ENCODE measurements at places on chromosomes 6 and 20.

- no peak for DNase-seq
These were observed 484.7 kb downstream of the TFAP2B start for GRCh38 chr6:51303338-51303737.

GRCh38 chr20:15627501-15627903 lies 945.7 kb downstream of the KIF16B start:
- DNase-seq, result no peak

GRCh38 chr20:24867556-24867955 lies 81.5 kb upstream of the CST7 start:
- DNase-seq, result no peak

DNA sequence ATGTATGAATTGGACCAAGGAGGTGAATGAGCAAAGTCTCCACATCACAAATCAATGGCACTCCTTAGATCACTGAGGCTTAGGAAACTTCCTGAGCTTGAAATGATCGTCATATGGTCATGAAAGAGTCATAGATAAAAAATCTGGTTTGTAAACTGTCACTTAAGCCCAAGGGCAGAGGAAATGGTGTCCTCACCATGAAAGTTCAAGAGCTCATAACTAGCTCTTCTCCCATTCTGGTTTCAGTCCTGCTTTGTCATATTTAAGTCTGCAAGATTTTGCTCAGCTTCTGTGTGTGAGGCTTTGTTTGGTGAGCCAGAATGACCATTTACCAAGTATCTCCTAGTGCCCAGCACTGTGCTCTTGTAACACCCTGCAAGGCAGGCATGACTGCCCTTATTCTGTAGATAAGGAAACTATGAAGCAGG lies 60.5 kb downstream of the GJA10 start:
- DNase-seq, result no peak

DNA sequence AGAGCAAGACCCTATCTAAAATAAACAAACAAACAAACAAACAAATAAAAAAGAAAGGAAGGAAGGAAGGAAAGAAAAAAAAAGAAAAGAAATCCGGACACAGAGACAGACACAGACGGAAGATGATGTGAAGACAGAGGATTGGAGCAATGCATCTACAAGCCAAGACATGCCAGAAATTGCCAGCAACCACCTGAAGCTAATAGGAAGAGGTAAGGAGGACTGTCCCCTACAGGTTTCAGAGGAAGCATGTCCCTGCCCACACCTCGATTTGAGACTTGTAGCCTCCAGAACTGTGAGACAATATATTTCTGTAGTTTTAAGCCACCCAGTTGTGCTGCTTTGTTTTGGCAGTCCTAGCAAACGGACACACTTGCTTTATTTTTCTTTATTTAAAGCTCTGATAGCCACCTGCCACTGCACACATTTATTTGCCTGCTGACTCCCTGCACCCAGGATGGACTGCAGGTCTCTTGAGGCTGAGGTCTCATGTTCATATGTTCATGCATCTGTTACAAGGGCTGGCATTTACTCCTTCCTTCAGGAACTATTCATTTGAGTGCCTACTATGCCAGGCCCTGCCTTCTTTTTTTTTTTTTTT lies 20.7 kb upstream of the ZMYND8 start:
- no peak for DNase-seq

GRCh38 chr20:58577871-58578598 lies 62.8 kb upstream of the APCDD1L start:
- no peak for DNase-seq

DNA sequence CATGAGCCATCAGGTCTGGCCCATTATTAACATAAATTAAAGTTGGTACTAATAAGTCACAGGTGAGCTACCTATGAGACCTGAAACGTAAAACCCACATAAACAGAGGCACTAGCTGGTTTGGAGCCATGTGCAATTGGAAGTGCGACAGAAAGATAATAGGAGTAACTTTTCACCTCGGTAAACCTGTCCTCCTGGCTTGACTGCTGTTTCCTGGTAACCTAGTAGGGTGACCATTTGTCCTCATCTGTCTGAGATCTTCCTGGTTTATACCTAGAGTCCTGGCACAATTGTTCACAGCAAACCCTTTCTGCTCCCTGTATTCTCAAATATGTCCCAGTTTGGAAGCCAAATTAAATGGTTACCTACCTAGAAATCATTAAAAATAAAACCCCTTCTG lies 7.4 kb downstream of the TBC1D20 start:
- no peak for DNase-seq

GRCh38 chr6:16168858-16169257 lies 40.0 kb downstream of the MYLIP start:
- DNase-seq, result no peak

GRCh38 chr6:43243664-43244321 lies 512 bp downstream of the TTBK1 start:
- no peak for DNase-seq

GRCh38 chr20:42447270-42447669 lies 742.4 kb downstream of the PTPRT start:
- DNase-seq, result no peak

DNA sequence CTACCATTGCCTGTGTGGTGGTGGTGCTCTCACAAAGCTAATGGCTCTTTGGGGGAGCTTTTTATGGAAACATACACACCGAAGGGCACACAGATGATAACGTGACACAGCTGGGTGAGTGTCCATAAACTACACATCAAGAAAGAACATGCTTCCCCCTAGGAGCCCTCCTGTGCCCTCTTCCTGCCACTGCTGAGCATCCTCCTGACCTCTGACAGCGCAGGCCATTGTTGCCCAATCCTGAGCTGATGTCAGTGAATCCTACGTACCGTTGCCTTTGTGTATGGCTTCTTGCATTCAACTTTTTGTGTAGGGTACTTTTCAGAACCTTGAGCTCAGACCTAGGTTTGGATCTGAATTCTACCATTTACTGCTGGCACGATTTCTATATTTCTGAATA lies 65.8 kb upstream of the SLC22A1 start:
- DNase-seq, result no peak

- DNase-seq, result no peak
These were observed 543.2 kb upstream of the CHD6 start for GRCh38 chr20:42161228-42161829.

GRCh38 chr6:143260857-143261256 lies 189.6 kb downstream of the ADAT2 start:
- no peak for DNase-seq

DNA sequence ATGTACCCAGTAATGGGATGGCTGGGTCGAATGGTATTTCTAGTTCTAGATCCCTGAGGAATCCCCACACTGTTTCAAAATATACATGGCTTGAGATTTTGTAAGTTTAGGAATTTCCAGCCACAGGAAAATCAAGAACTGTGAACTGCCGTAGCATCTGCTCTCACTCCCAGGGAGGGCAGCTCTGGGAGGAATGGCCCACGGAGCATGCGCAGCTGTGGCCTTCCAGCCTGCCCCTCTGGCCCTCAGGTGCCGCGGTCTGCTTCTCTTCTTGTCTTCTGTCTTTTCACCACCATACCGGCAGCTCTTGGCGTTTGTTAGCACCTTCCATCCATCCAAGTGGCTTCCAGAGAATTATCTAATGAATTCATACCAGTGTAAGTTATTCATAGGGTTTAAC lies 19.9 kb upstream of the EXOC2 start:
- no peak for DNase-seq

DNA sequence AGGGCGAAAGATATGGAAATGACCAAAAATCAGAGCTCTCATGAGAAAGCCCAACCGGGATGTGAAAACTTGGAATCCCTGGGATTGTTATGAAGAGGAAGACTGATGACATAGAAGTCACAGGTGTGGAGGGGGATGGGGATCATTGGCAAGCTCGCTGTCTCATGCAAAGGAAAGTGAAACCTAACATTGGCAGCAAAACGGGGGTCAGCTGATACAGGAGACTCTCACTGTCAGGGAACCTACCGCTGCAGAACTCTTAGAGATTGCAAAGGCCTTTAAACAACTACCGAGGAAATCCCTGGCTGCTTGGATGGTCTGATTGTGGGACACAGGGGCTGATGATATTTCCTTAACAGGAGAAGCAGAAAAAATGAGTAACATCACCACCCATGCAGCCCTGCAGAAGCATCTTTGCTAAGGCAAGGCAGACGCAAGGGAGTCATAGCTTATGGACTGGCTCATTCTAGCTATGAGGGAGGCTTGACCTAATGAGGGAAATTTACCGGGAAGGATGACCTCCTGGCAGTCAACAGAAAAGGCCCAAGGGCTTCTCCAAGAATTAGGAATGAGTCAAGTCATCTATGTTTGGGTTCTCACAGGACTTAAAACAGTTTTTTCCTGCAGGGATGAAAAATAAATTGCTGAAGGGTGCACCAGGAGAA lies 7.0 kb downstream of the MUC21 start:
- no peak for DNase-seq

DNA sequence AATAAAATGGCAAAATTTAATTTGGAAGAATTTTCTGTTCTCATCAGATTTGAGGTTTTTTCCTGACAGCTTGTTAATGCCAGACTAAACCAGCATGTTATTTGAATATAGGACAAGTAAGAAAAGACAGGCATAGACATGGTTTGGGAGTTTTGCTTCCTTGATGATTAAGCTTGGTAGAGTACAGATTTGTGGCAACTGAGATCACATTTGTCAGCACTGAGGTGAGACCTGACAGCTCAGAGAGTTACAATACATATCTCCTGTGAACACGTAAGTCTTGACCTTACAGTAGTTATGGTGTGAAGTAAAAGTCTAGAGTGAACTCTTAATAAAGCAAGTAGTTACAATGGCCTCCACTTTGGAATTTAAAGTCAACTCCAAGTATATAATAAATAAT lies 34.5 kb downstream of the CENPW start:
- no peak for DNase-seq

GRCh38 chr6:47181681-47182080 lies 128.0 kb downstream of the TNFRSF21 start:
- no peak for DNase-seq

- DNase-seq, result no peak
These were observed 54.6 kb downstream of the DLL1 start for GRCh38 chr6:170236131-170236836.

GRCh38 chr6:47631269-47631772 lies 67.1 kb upstream of the ADGRF4 start:
- no peak for DNase-seq

DNA sequence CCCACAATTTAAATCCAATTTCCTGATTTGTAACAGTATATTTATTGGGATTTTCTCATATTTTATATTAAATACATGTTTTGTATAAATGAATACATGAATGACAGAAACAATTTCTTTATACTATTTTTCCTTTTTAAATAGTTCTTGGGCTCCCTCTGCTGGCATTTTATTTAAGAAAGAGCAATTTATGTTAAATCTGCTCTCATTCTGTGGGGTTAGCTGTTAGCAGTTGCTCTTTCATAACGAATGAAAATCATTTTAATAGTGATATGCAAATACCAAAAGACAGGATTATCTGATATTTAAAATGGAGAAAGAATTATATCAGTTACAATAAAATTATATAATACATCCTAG lies 118.3 kb downstream of the RALGAPA2 start:
- DNase-seq, result no peak

DNA sequence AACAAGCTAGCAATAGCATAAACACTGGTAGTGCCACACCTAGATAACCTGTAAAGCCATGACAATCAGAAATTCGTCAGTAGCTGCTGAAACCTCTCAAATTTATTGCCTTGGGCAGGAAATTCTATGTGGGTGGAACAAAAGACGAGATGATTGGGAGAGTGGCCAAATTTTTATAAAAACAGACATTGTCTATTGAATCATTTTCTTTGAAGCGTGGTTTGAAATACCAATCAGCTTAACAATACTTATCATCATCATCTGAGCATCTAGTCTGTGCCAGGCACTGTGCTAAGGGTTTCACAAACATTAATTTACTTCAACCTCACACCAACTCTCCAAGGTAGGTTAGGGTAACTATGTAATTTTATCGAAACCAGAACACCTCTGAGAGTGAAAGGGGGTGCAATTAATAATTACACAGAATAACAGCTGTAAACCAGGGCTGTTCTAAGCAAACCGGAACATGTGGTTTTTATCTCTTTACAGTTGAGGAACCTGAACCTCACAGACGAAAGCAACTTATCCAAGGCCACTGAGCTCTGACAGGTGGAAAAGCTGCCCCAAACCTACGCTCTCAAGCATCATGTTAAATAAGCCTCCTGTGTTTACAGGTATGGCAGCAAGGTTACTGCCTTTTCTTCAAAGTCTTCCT lies 43.4 kb downstream of the NHSL1 start:
- no peak for DNase-seq

DNA sequence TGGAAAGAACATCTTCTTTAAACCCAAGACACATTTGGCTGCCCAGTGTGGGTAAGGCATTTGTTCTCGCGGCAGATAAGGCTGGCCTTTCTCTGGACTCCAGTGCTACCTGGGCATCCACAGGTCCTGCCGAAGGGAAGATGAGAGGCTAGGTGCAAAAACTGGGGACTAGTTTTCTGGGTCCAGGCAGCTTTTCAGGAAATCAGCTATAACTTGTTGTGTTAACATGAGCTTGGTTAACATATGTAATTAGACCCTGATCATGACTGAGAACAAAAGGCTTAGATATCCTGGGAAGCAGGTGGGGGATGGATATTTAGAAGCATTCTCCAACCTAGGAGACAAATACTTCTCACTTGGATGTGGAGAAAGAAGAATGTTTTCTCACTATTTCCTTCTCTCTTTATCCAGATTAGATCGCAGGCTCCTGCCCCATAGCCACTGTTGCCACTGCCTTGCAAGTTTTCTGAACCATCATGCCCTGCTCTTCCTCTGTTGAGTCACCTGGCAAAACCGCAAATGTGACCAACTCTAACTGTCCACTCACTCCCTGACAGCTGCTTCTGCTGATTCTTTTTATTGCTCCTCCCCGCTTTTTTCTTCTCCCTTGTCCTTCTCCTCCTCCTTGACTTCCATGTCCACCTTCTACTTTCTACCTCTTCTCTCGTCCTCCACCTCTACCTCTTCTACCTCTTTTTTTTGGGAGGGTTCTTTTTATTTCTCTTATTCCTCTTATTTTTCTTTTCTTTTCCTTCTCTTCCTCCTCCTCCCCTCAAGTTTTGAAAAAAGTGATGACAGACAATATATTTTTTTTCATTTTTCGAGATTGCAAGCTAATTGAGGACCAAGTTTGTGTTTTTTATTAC lies 258.1 kb downstream of the UTRN start:
- no peak for DNase-seq

GRCh38 chr6:155782739-155783459 lies 327.3 kb upstream of the NOX3 start:
- no peak for DNase-seq

GRCh38 chr6:136463743-136464142 lies 86.5 kb downstream of the MAP7 start:
- DNase-seq, result no peak

- no peak for DNase-seq
These were observed 166.8 kb upstream of the CST7 start for GRCh38 chr20:24782301-24782700.

DNA sequence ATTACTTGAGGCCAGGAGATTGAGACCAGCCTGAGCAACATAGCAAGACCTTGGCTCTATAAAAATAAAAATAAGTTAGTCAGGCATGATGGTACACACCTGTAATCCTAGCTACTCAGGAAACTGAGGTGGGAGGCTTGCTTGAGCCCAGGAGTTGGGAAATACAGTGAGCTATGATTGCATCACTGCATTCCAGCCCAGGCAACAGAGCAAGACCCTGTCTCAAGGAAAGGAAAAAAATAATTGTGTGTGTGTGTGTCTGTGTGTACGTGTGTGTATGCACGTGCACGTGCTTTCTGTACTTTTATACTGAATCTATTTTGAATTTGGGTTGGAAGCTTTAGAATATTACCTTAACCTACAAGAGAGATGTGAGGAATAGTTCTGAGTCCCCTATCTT lies 58.9 kb downstream of the KIZ start:
- no peak for DNase-seq
